ENCODE measurements at places on chromosomes 5 and 9.
A peak's percentile ranks its signal among the peaks of the same experiment; 100 is the strongest.

GRCh38 chr5:53482717-53483638, 2.5 kb downstream of the FST start:
- DNase-seq, result peak; percentile 26

GRCh38 chr9:1738511-1739100, 276.5 kb upstream of the SMARCA2 start:
- no peak for DNase-seq

- no peak for DNase-seq
Observed at GRCh38 chr5:135988546-135988945, 33.8 kb upstream of the LECT2 start.

DNA sequence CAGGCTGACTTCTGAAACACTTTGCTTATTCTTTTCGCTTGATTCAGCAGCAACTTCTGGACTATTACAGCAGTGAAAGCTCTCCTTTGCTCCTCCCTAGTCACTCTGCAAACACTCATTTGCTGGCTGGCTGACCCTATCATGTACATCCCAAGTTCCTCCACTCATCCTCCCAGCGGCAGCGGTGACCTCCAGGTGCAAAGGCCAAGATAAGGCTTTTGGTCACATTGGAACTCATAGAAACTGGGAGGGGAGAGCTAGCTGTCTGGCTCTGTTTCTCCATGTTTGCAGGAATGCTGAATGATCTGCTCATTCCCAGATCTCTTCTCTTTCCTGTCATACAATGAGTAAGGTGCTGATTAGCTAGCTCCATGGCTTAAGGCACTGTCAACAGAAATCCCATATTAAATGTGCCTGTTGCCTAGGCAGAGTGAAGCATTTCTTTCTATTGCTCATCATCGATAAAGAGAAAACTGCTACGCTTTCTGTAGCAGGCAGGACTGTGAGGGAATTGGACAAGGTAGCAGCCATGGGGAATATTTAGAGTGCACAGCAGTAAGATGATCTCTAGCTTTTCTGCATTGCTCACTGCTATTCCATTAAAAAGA, 250.5 kb upstream of the PDE4D start:
- no peak for DNase-seq

GRCh38 chr9:4235871-4236804, 63.7 kb downstream of the GLIS3 start:
- no peak for DNase-seq

DNA sequence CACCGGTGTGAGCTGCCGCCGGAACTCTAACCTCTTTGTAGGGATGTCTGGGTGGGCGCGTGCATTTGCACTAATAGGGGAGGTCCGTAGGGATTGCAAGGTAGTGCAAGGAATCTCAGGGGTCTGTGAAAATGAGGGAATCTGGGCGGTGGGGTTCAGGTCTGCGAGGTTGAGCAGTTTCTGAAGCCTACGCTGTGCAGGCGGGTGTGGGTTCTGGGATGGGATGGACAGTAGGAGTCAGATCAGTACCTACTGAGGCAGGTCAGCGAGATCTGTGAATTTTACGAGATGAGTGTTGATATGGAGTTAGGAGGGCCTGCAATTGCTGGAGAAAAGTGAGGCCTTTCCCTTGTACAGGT, 856 bp upstream of the ATOSB start:
- no peak for DNase-seq

- no peak for DNase-seq
Observed at GRCh38 chr5:171595801-171596231, 176.4 kb downstream of the FGF18 start.

DNA sequence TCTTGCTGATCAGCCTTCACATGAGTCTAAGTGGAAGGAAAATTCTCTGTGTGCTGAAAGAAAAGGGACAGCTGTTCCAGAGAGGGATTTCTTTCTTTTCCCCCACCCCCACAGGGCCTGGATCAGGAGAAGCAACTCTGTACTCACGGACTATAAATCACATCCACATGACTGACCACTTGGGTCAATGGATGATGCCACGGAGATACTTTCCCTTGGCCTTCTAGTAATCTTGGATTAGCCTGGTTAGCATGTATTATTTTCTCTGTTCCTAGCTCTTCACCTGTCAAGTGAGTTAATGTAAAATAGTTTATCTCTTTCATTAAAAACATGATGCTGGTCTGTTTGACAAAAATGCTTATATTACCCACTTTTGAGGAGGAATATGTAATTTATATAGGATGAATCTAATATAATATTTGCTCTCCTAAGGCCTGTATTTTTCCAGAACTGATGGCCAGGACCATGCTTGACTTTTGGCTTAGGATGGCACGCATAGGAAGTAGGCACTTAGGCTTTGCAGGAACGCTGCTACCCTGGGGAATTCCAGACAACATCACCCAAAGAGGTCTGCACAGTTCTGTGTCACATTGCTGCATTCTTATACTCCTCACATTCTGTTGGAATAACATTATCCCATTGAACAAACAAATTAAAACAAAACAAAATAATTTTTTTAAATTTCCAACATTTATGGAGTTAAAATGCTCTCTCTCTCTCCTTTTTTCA, 892.1 kb downstream of the TLE1 start:
- DNase-seq, result no peak

DNA sequence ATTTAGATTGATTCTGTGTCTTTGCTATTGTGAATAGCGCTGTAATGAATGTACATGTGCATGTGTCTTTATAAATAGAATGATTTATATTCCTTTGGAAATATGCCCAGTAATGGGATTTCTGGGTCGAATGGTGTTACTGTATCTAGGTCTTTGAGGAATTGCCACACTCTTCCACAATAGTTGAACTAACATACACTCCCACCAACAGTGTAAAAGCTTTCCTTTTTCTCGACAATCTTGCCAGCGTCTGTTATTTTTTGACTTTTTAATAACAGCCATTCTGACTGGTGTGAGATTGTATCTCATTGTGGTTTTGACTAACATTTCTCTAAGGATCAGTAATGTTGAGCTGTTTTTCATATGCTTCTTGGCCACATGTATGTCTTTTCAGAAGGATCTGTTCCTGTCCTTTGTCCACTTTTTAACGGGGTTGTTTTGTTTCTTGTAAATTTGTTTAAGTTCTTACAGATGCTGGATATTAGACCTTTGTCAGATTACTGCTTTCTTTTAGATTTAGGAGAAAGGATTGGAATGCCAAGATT, 125.0 kb upstream of the NR5A1 start:
- no peak for DNase-seq

DNA sequence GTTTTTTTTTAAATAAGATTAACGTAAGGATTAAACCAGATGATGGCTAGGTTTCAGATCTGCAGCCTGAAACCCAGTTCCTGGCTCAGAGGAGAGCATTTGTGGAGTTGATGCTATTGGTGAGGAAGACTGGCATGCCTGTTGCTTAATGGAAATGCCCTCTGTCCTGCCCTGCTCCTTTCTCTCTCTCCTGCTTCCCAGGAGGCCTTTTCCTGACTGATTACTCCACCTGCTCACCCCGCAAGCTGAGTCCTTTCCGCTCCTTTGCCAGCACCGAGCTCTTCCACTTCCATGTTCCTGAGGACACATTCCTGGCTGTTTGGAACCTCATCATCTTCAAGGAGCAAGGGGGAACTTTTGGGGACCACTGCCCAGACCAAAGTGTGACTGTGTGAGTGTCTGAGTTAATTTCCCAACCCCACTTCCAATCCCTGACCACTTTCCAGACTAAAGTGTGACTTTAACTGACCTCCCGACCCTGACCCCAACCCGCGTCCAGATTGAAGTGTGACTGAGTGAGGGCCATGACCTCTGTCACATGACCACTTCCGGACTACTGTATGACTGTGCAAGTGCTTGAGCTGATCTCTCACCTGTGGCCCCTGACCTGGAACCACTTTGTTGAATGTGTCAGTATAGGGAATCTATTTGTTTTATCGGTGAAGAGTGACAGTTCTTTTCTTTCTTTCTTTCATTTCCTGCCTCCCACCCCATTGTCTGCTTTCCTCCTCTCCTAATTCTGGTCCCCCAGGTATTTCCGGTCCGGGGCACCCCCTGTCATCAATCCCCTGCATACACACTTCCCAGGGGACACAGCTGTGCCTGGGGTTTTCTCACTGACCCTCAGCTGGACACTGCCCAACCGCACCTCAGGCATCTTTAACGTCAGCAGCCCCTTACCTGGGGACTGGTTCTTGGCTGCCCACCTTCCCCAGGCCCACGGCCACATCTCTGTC, 5.5 kb downstream of the TMEM8B start:
- no peak for DNase-seq

- DNase-seq, result no peak
Observed at GRCh38 chr9:32722704-32723103, 60.6 kb upstream of the TMEM215 start.

DNA sequence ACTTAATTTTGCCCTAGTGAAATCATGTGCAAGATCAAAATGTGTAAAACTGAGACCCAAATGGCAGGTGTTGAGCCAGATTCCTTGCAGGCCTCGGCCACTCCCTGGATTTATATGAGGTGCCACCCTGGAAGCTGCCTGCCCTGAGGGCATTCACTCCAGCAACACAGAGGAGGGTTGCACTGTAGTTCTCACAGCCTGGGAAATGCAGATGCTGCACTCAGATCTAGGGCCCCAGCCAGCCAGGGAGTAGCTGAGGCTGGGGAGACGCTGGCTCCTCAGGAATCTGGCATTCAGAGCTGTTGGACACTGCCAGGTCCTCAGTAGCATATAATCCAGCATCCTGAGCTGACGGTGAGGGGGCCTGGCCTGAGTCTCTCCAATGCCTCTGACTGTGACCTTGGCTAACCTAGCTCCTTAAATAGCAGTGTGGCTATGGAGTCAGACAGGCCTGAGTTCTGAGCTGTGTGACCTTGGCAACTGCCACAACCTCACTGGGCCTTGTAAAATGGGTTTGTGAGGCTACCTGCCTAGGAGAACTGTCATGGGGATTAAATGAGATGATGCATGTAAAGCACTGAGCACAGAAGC, 8.7 kb downstream of the KCNMB1 start:
- peak; percentile 58 for DNase-seq

- no peak for DNase-seq
Observed at GRCh38 chr5:94969174-94969573, 315.7 kb downstream of the MCTP1 start.

GRCh38 chr5:107672211-107673038, 1.7 kb upstream of the EFNA5 start:
- DNase-seq, result peak; percentile 86

GRCh38 chr5:7856855-7857254, 5.9 kb upstream of the CFAP90 start:
- peak; percentile 65 for DNase-seq

- DNase-seq, result peak; percentile 10
Observed at GRCh38 chr9:5113523-5113922, 71.9 kb downstream of the INSL6 start.

- DNase-seq, result no peak
Observed at GRCh38 chr5:77163453-77163852, 47.0 kb upstream of the PDE8B start.

DNA sequence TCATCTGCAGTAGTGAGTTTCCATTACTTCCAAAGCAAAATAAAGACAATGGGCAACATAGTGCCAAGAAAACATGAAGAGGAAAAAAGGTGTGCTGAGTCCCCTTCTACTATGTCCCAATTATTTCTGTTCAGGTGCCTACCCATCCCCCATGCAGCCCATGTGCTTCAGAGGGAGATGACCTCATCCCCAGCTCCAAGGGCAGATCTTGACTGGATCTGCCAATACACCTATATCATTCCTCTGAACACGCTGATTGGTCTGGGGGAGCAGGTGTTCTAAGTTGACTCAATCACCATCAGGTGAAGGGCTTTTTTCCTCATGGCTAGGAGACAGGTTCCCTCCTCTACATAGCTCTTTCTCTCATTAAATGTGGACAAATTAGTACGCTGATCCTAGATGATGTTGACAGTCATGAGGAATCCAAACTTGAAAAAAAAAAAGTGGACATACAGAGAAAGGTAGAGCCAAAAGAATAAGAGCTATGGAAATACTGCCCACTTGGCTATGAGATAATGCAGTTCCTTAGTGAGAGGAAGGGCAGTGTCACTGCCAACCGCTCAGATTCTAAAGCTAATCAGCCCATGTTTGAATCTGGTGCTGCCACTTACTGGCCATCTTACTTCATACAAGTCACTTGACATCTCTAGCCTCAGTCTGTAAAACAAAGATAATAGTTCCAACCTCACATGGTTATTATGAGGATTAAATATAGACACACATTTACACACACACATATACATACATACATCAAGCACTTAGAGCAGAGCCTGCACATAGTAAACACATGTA, 23.1 kb downstream of the PRELID2 start:
- DNase-seq, result no peak

- DNase-seq, result no peak
Observed at GRCh38 chr5:137234973-137235943, 263.9 kb downstream of the SPOCK1 start.

- DNase-seq, result no peak
Observed at GRCh38 chr5:68504306-68504705, 288.8 kb downstream of the PIK3R1 start.

DNA sequence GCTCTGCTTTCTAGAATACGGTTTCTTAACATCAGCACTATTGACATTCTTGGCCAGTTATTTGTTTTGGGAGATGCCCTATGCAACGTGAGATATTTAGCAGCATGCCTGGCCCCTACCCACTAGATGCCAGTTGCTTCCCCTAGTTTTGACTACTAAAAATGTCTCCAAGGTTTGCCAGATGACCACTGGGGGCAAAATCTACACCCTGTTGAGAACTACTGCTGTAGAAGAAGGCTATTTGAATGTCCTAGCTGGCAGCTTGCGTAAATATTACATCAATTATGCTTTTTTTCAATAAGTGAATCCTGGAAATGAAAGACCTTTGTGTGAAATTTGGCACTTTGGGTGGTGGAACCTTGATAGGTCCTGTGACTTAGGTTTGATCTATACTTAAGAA, 5.0 kb downstream of the NCBP1 start:
- DNase-seq, result no peak

DNA sequence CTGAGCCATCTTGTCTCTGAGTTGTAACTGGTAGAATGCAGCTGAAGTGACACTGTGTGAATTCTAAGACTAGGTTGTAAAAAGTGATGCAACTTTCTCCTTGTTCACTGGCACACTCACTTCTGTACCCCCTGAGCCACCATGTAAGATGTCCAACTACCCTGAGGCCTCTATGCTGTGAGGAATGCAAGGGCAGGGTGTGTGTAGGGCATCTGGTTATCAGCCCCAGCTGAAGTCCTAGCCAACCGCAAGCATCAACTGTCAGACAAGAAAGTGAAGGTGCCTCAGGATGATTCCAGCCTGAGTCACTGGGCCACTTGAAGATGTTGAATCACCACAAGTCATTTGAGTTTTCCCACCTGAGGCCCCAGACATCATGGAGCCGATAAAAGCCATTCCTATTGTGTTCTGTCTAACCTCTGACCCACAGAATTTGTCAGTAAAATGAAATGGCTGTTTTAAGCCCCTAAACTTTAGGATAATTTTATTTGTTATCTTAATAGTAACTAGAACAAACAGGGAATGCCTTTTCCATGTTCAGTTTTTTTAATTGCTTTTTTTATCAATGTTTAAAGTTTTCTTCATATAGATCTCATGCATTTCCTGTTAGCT, 18.7 kb upstream of the RHOBTB3 start:
- peak; percentile 14 for DNase-seq

- peak; percentile 76 for DNase-seq
Observed at GRCh38 chr9:4315582-4316215, 15.8 kb upstream of the GLIS3 start.

Data from SK-N-SH (cell line).